BE2C (cell line): ENCODE measurements at places on chromosomes 16 and 17.

- DNase-seq: no peak
Observed at GRCh38 chr17:7078711-7079110, 1.3 kb downstream of the CLEC10A start.

DNA sequence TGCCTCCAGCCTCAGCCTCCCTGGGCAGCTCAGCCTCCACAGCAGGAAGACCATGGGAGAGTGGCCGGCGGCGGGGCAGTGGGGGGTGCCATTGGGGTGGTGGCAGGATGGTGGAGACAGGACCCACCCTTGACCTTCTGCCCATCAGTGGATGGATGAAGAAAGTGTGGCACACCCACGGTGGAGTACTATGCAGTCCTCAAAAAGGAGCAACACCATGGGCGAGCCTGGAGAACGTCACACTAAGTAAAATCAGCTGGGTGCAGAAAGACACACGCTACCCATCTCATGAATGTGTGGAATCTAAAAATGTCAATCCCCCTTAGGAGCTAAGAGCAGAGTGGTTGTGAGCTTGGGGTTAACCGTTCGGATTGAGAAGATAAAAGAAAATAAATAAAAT, 34.8 kb upstream of the ACSF3 start:
- DNase-seq: no peak

DNA sequence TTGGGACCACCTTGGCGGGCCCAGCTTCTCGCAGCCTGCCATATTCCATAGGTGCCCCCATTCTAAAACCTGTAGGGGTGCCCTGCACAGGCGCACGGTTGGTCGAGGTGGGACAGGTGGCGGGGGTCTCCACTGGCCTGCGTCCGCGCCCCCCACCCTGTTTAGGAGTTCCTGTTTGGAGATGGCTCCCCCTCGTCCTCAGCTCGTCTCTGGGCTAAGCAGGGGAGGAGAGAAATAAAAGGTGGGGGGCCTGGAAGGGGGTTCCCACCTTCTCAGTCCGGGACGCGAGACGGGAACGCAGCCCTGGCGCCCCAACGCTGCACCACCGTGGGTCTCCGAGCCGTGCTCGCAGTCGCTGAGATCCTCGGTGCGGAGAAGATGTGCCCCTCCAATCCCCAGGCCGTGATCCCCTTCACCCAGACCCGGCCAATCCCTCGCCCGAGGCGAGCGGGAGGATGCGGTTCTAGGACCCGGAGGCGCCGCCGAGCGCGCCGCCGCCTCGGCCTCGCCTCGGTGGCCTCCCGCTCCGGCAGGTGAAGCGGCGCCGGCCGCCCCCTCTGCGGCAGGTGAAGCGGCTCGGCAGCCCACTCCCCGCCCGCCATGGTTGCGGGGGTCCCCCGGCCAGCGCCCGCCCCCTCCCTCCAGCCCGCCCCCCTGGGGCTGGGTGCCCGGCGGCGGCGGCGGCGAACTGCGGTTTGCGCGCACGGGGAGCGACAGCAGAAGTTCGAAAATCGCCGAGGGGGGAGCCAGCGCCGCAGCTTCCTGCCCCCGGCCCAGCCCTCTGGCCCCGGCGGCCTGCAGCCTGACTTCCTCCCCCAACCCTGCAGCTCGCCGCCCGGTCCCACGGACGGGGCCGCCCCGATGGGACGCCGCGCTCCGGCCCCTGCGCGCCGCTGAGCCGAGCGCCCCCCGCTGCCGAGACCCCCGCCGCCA, at the start of gene FMNL1:
TSS of gene FMNL1 (plus strand) at position 805 of the 933 bp plus-strand sequence. CDS start 240 bp downstream, outside the sequence.
- no peak for DNase-seq

GRCh38 chr17:27494192-27495091, 38.2 kb downstream of the KSR1 start:
- DNase-seq: no peak

DNA sequence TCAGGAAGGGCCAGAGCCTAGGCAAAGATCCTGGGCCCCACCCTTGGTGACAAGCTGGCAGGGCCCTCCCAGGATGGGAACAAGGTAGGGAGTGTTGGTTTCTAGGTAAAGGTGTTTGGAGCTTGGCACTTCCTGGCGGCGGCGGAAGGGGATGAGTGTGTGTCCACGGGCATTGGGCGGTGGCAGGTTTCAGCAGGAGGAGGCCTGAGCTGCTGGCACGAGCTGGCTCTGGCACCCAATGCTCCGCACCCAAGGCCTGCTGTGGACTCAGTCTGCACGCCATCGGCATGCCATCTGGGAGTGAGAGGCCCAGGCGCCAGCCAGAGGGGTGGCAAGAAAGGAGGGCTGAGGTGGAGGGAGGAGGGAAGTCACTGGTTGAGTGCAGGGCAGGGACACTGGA, 46.9 kb upstream of the TAC4 start:
- no peak for DNase-seq

DNA sequence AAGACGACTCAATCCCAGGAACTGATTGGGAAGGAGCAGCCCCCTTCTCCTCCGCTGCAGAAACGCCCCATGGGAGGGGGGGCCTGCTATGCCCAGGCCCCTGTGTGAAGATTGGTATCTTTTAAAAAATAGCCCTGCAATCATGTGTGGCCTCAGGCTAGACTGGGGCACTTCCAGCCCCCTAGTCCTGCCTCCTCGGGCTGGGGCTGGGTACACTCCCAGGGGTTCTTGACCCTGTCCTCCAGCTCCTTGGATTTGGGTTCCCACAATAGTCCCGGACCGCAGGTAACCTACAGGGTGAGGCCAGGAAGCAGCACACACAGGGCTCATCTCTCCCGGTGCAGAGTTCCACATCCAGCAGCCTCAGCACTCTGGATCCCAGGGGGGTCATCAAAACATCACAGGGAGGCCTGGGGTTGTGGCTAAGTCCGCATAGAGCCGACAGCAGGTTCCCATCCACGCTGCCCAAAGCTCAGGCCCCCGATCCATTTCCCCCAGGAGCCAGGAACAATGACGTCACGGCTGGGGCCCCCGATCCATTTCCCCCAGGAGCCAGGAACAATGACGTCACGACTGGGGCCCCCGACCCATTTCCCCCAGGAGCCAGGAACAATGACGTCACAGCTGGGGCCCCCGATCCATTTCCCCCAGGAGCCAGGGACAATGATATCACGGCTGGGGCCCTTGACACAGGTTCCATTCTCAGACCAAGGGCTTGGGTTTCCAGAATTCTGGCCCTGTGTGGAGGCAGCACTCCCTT, 202.4 kb downstream of the IRF8 start:
- DNase-seq: peak; percentile 61

DNA sequence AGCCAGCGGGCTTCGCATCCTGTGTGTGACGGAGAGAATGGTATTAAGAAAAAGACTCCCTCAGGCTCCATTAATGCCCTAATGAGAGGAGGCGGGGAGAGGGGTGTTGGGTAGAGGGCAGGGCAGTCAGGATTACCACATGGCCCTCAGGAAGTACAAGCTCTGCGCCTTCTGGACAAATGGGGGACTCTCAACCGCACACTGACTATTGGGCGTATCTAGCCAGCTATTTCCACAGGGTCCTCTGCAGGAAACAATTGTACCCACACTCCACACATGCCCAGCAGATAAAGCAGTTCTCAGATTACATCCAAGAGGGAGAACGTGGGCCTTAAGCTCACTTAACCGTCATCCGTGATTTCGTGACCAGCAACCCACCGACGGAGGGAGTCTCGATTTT, 14.7 kb downstream of the NXN start:
- no peak for DNase-seq

GRCh38 chr17:38544175-38544838, 61.4 kb downstream of the SRCIN1 start:
- DNase-seq: no peak

- no peak for DNase-seq
Observed at GRCh38 chr17:37294888-37295287, 80.9 kb upstream of the C17orf78 start.

- DNase-seq: no peak
Observed at GRCh38 chr17:72463287-72464102, 342.7 kb downstream of the SOX9 start.

DNA sequence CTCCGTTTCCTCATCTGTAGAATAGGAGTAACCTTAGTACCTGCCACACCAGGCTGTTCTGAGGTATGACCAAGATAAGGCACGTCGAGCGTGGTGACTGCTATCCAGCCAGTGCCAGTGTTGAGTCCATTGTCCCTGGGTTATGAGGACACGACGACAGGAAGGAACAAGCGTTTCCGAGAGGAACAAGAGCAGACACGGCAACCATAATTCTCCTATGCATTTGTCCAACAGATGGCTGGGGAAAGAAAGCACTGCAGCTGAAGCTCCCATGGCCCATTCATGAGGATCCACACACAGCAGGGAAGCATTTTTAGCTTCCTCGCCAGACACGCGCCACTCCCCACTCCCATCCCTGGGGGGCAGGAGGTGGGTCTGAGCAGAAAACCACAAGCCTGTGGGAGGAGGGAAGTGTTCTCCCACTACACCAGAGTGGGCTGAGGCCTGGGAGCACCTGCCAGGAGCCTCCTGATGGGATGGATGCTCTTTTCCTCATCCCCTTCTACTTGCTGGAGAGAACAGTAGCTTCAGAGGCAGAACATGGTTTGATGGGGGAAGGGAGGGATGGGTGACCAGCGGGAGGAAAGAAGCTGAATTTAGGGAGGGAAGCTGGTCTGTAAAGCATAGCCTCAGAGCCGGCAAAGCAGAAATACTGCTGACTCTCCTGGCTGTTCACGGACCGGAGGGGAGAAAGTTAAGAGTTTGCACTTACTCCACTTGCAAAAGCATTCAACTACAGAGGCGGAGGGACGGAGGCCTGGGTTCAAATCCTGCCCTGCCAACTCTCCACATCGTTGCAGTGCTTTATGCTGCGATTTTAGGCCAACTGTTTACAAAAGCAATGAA, 2.7 kb downstream of the COTL1 start:
- DNase-seq: no peak

DNA sequence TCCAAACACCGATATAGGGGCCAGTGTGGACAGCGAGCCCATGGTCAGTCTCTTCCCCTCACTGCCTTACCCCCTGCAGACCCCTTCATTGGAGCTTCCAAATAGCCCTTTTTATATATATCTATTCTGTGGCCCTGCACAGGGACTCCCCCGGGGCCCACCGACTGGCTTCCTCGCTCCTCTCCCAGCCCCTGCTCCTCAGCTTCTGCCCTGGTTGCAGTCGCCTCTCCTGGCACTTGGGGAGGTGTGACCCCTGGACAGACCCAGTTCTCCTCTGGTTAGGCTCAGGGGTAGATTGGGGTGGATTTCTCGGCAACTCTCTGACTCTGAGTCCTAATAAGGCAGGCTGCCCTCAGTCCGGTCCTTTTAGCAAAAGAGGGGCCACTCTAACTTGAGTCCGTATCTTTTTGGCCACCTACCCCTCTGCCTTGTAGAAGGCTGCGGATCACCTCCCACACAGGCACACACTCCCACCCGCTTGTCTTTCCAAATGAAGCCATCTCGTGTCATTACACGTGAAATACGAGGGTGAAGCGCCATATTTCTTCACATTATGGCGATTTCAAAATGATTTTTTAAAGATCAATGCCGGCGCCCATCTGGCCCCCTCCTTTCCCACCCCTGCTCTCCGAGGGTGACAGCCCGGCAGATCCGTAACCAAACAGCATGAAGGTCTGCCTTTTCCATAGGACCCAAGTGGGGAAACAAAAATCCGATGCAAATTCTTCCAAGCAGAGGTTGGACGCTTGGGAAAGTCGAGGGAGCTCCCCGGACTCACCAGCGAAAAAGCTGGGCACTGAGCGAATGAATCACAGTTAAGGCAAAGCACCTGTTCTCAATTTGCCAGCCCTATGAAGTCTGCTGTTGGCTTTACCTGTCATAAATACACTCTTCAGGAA, 1.7 kb upstream of the HOXB9 start:
- no peak for DNase-seq
